ENCODE measurements at places on chromosomes 7 and 10.

- DNase-seq = no peak
These were observed 41.5 kb upstream of the GPR141 start for GRCh38 chr7:37642028-37642540.

DNA sequence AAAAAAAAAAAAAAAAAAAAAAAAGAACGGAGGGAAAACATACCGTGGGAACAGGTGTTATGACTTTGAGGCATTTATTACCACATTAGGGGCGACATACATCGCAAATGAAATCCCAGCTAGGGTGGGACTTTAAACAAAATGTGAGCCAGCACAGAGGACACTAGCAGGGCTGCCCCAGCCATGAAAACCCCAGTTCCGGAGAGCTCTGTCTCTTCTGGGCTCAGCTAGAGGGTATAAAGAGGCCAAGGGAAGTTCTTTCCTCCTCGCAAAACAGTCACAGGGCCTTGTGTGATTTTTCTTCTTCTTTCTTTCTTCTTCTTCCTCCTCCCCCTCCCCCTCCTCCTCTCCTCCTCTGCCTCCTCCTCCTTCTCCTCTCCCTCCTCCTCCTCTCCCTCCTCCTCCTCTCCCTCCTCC lies 59.9 kb upstream of the ECHDC3 start:
- DNase-seq = no peak

GRCh38 chr7:105982388-105982787 lies 19.3 kb downstream of the CDHR3 start:
- no peak for DNase-seq

DNA sequence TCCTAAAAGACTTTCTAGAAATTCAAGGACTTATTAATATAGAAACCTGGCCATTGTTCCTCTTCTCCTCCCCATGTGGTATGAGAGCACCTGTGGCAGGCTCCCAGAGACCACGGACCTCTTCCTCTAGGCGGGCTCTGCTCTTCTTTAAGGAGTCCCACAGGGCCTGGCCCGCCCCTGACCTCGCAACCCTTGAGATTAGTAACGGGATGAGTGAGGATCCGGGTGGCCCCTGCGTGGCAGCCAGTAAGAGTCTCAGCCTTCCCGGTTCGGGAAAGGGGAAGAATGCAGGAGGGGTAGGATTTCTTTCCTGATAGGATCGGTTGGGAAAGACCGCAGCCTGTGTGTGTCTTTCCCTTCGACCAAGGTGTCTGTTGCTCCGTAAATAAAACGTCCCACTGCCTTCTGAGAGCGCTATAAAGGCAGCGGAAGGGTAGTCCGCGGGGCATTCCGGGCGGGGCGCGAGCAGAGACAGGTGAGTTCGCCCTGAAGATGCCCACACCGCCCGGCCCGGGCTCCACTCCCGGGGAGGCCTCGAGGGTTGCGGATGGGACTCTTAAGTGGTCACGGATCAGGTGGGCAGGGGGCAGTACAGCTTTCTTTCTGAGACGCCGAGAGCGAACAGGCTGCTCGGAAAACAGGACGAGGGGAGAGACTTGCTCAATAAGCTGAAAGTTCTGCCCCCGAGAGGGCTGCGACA lies at the start of gene SLC26A4:
SLC26A4 (plus strand) TSS at position 448 of the 700 bp plus-strand sequence. CDS start 814 bp downstream, outside the sequence.
- DNase-seq = no peak

DNA sequence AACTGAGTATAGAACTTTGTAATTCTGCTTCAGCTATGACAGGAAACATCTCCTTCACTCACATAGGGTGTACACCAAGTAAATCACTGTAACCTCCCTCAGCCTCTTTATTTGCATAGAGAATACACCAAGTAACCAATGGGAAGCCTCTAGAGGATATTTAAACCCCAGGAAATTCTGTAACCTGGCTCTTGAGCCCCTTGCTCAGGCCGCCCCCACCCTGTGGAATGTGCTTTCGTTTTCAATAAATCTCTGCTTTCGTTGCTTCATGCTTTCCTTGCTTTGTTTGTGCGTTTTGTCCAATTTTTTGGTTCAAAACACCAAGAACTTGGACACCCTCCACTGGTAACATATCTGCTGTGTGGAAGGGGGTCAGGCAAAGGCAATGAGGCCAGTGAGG lies 60.2 kb downstream of the CLRN3 start:
- DNase-seq = no peak

GRCh38 chr7:81846398-81846797 lies 76.6 kb upstream of the HGF start:
- DNase-seq = no peak
